Muscle of leg (tissue), 16 donors: ENCODE measurements at places on chromosomes 7 and 10. TPM values are rescaled to one million over a fixed set of nuclear protein-coding genes. Genes with fewer than 3 reads are reported as not detected.

Gene CHCHD1
- 31.4 TPM for polyA plus RNA-seq

Gene IFIT1B
- 0.65 TPM for polyA plus RNA-seq

Gene MOGAT3
- polyA plus RNA-seq: 0.10 TPM

Gene WNT8B
- not detected for polyA plus RNA-seq

Gene EGFR
- polyA plus RNA-seq: 27.0 TPM

Gene GIMAP1
- 2.8 TPM for polyA plus RNA-seq

Gene SCIN
- 0.33 TPM for polyA plus RNA-seq

Gene CALHM1
- 0.07 TPM for polyA plus RNA-seq

Gene ZDHHC16
- 27.2 TPM for polyA plus RNA-seq

Gene MRC1
- 16.1 TPM for polyA plus RNA-seq

Gene GPRIN2
- polyA plus RNA-seq: 0.29 TPM
